8988T (cell line): ENCODE measurements at places on chromosomes 7 and 10.

- DNase-seq: no peak
Observed at GRCh38 chr7:117127585-117128168, 174.4 kb downstream of the ST7 start.

- no peak for DNase-seq
Observed at GRCh38 chr10:44998146-44998631, 2.5 kb upstream of the ZNF22 start.

- DNase-seq: peak; percentile 86
Observed at GRCh38 chr10:17617031-17617911, at the start of gene HACD1. TSS of gene HACD1 (minus strand) at chr10:17617374. CDS start at chr10:17617339, 35 bp downstream.

DNA sequence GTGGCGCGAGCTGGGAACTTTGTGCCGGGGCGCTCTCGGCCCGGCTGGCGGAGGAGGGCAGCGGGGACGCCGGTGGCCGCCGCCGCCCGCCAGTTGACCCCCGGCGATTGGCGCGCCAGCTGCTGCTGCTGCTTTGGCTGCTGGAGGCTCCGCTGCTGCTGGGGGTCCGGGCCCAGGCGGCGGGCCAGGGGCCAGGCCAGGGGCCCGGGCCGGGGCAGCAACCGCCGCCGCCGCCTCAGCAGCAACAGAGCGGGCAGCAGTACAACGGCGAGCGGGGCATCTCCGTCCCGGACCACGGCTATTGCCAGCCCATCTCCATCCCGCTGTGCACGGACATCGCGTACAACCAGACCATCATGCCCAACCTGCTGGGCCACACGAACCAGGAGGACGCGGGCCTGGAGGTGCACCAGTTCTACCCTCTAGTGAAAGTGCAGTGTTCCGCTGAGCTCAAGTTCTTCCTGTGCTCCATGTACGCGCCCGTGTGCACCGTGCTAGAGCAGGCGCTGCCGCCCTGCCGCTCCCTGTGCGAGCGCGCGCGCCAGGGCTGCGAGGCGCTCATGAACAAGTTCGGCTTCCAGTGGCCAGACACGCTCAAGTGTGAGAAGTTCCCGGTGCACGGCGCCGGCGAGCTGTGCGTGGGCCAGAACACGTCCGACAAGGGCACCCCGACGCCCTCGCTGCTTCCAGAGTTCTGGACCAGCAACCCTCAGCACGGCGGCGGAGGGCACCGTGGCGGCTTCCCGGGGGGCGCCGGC is 870 bp downstream of the FZD1 start:
- no peak for DNase-seq

GRCh38 chr10:49202266-49202665 is 14.1 kb upstream of the TMEM273 start:
- no peak for DNase-seq

- no peak for DNase-seq
Observed at GRCh38 chr7:103009466-103010185, 65.0 kb downstream of the FBXL13 start.

DNA sequence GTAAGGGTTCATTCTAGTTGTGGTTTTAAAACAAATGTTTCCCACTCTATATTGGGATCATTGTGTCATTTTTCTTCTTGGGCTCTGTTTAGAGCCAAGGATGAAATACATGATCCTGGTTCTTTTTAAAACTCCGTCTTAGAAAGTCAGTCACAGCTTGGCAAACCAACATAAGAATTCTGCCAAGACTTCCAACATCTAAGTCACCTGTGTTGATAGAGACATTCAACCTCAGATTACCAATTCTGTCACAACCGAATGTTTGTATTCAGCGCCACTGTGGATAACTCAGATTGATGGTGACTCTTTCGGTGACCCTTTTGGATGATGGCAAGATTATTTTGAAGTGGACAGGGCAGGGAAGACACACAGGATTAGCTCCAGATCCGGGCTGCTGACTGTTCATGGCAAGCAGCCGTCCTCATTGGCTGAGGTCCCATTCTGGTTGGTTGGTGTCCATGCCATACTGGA is 255.4 kb downstream of the ARHGAP21 start:
- no peak for DNase-seq

- no peak for DNase-seq
Observed at GRCh38 chr10:63369711-63370110, 96.1 kb downstream of the JMJD1C start.

GRCh38 chr7:90244909-90245851 is at the start of gene CFAP69:
TSS of gene CFAP69 (plus strand) at chr7:90245174. CDS start at chr7:90245425, 251 bp downstream.
- DNase-seq: peak; percentile 52

GRCh38 chr10:91409869-91410637 is at the start of gene HECTD2:
TSS of gene HECTD2 (plus strand) at chr10:91410344. CDS start at chr10:91410439, 95 bp downstream.
- peak; percentile 67 for DNase-seq

DNA sequence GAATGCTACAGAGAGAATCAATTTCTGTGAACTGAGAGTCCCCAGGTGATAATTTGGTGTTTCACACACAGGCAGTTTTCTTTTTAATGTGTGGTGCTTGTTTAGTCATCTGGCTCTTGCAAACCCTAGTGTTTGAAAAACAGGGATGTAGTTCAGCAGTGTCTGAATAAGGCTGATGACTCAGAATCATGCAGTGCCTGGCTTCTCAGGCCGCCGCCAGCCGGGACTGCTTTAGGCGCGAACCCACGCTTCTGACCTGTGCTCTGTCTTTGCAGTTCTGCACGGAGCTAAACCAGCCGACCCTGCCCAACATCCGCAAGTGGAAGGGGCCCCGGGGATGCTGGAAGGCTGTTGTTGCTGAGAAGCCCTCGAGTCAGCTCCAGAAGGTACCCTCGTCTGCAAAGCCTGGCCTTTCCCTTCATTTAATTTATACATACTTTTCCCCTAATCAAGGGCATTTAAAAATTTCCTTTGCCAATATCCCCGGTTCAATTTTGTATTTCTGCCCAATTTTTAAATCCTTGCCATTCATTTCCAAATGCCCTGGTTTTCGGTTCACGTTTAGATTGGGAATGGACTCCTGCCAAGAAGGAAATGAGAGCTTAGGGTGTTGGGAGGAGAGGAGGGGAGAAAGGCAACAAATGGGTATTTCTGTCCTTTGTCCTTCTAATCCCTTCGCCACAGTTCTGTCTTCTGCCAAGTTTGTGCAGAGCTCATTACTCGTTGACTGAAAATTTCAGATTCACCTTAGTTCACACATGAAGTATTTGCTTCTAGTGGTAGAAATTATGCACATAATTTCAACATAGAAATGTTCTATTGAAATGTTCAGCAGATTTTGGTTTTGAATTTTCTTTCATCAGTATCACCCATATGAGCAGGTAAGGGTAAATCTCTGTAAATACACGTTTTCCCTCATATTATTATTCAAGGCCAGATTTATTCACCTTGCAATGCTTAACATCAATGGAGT is 108.5 kb upstream of the ANLN start:
- DNase-seq: peak; percentile 34

GRCh38 chr10:13717571-13717935 is 130.8 kb downstream of the PRPF18 start:
- no peak for DNase-seq

- DNase-seq: no peak
Observed at GRCh38 chr10:2047679-2048078, 310.4 kb upstream of the ADARB2 start.

GRCh38 chr10:62632071-62632809 is 172.3 kb upstream of the ADO start:
- DNase-seq: no peak

DNA sequence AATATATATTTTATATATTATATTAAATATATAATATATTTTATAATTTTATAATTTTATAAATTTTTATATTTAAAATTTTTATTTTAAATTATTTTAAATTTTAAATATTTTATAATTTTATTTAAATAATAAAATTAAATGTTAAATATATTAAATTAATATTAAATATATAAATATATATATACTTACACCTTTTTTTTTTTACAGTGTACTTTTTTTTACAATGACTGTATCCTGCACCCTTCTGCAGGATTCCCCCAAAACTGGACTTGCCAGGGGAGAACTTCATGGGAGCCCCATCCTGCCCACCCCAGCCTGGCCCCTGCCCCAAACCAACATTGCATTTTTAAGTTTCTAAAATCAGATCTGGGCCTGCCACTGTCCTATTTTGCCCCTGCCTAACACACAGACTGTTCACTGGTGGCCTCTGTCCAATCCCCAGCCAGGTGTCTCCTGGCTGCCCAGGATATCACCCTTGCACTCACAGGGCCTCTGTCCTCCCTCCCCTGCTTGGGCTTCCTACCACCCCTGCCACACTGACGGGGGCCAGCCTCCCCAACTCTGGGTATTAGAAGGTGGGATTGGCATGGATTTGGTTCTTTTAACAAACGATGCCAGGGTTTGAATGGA is 138.0 kb downstream of the ADCY1 start:
- no peak for DNase-seq

DNA sequence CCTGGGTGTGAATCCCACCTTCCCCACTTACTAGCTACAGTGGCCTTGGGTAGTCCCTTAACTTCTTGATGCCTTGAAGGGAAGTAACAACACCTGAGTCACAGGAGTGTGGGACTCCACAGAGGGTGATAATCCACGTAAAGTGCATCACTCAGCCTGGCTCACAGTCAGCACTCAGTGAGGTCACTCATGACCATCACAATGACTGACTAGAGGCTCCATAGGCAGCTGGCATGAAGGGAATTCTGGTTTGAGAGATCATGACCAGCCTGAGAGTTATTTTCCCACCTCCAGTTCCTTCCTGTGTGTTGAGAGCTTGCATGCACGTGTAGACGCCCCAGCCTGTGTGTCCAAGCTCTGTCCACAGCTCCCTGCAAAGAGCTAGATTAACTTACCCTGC is 34.8 kb downstream of the NEUROG3 start:
- no peak for DNase-seq

DNA sequence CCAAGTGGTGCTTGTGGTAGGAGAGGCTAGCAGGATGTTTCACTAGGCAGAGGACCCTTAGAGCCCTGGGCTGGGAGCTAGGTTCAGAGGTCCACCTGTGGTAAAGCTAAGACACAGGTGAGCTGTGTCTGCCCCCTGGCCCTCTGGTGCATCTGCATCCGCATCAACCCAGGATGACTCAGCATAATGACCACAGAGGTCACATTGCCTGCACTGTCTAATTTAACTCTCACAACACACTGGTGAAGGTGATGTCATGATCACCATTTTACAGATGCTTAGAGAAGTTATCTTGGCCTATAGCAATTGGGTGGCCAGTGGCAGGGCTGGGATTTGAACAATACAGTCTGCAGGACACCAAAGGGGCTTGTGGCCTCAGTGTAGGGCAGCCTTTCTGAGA is 33.1 kb downstream of the HABP2 start:
- DNase-seq: no peak

DNA sequence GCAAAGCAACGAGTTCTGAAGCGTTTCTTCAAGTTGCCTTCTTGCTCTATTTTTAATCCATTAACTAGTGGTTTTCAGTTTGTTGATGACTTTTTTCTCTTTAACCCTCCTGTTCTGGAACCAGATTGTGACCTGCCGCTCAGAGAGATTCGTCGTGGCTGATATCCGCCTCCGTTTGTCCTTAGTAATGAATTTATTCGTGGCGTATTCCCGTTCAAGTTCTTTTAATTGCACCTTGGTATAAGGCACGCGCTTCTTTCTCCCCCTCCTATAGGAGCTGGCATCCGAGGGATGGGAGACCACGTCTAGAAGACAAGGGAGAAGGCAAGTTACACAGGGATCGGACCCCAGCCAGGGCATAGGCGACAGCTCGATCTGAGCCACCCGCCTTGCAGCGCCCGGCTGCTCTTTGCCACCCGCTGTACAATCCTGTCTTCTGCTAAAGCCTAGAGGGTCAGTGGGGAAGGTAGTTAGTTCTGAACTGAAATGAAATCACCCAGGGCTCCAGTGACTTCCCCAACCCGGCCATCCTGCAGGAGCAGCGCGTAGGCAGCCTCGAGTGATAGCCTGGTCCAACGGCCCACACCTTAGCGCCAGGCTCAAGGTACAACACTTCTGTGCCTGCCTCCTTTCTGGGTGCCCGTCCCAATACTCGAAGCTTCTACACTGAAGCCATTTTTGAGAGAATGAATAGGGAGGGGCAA is 1.6 kb downstream of the HOXA13 start:
- no peak for DNase-seq

- DNase-seq: no peak
Observed at GRCh38 chr10:30556189-30556588, 73.4 kb downstream of the LYZL2 start.

- DNase-seq: peak; percentile 10
Observed at GRCh38 chr7:102321351-102322201, 34.7 kb downstream of the SPDYE6 start.

DNA sequence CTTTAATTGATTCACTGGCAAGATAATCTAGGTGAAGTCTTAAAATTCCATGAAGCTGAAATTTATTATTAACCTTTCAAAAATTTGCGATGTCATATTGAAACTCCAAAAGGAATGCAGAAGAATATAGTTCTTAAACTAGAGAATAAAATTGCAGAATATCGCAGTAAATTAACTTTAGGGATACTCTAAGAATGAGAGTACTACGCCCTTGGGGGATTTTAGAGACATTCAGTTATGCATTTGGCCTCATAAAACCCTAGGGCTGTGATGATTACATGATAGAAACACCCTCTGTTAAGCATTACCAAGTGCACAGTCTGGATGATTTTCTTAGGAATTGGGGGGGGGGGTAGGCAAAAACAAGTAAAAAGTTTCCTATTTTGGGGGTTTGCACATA is 3.7 kb downstream of the WNT2 start:
- no peak for DNase-seq

- DNase-seq: no peak
Observed at GRCh38 chr7:100352984-100353684, 4.8 kb upstream of the PILRB start.

- no peak for DNase-seq
Observed at GRCh38 chr10:26468291-26468690, 30.1 kb downstream of the APBB1IP start.

GRCh38 chr7:94511718-94512117 is 2.1 kb downstream of the CASD1 start:
- no peak for DNase-seq

- peak; percentile 37 for DNase-seq
Observed at GRCh38 chr10:70060389-70060788, 7.7 kb downstream of the MACROH2A2 start.

- no peak for DNase-seq
Observed at GRCh38 chr7:7527047-7527446, 8.6 kb downstream of the COL28A1 start.

DNA sequence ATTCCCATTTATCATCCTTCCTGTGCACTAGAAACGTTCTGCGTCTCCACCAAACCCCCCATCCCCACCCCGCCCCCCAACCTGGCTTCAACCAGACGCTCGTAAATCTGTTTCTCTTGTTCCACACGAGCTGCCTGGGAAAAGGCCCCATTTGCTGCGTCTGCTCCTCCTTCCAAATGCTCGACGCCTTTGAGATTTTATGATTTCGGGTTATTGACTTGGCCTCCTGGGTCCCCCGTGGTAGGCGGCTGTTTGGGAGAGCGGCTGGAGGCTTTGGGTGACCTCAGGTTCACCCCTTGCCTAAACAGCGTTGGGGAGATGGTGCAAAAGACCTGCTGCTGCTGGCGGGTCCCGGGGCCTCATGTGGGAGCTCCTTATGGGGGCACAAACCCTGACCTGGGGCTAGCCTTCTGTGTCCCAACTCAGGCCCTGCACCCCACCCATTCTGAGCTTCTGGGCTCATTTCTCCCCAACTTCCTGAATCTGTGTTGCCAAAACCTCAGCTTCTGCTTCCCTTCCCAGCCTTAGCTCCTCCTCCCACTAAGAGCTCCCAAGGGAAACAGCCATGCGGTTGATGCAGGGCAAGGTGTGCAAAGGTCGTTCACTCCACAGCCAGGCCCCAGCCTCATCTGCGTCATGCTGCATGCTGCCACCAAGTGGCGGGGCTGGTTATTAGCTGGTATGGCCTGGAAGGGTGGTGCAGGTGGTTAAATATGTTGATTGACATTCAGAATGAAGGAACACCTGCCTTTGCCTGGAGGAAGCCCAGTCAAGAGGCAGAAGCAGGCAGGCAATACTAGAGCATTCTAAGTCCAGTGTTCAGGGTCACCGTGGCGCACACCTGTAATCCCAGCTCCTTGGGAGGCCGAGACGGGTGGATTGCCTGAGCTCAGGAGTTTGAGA is 49.1 kb upstream of the ELN start:
- DNase-seq: peak; percentile 68
